NCI-H2107 (cell line): ENCODE measurements at places on chromosomes 4 and X.

DNA sequence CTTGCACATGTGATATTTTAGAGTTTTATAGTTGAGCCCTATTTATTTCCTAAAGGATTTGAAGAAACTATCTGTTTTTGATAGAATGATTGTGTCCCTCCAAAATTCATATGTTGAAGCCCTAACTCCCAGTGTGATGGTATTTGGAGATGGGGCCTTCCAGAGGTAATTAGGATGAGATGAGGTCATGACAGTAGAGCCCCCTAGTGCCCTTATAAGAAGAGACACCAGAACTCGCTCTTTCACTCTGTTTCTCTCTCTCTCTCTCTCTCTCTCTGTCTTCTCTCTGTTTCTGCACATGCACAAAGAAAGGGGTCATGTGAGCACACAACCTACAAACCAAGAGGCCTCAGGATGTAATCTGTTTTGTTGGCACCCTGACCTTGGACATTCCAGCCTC, 921.9 kb upstream of the DIAPH2 start:
- no peak for DNase-seq

- no peak for DNase-seq
Measured at GRCh38 chr4:41124916-41125548, 89.3 kb downstream of the APBB2 start.

- no peak for DNase-seq
Measured at GRCh38 chr4:43766648-43767047, 682.0 kb downstream of the KCTD8 start.

GRCh38 chr4:132065940-132066495, 1083.1 kb upstream of the PCDH10 start:
- no peak for DNase-seq

- DNase-seq, result peak; percentile 19
Measured at GRCh38 chr4:1305261-1305711, 15.6 kb downstream of the MAEA start.

- DNase-seq, result no peak
Measured at GRCh38 chrX:149715468-149715867, 3.6 kb downstream of the MAGEA11 start.

DNA sequence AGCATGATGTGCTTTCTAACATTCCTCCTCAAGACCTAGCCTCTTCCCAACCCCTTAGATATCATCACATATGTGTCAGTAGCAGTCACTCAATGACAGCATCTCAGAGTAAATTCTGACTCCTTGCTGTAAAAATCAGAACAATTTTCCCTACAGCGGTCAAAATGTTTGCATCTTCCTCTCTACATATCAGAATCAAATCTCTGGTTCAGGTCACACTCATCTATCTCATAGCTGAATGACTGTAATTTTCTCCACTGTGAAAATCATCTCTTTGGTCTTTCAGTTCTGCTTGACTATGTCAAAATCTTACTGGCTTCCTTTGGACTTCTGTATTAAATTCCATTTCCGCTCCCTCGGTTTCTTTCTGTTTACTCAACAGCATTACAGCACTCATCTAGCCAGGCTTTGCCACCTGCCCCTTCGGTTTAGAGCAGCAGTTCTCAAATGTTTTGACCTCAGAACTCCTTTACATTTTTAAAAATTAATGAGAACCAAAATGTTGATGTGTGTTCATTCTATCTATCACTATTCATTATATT, 57.3 kb downstream of the AGA start:
- DNase-seq, result no peak

- DNase-seq, result no peak
Measured at GRCh38 chr4:1447676-1448588, 41.7 kb upstream of the NKX1-1 start.
